ENCODE measurements at places on chromosomes 4 and X. TPM values are rescaled to one million over a fixed set of nuclear protein-coding genes. Genes with fewer than 3 reads are reported as not detected.

Gene ODAPH
- not detected for total RNA-seq

Gene AMOT
- total RNA-seq: 17.6 TPM

Gene IL2RG
- total RNA-seq: 1.7 TPM

Gene SLC25A6
- total RNA-seq: 329 TPM

Gene HPSE
- 0.66 TPM for total RNA-seq

DNA sequence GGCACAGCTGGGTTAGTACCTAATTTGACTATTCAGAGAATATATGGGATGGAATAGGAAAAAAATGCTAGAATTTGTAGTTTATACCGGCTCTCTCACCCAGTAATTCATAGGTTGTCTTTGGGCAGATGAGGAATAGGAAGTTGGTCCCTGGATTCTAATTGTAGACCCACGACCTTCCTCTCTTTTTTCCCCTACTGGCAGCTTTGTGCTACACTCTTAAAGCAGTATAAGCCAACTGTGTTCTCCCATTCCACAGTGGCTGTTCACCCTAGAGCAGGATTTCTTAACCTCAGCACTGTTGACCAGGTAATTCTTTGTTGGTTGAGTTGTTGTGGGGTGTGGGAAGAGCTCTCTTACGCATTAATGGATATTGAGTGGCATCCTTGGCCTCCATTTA, 92.9 kb downstream of the FNIP2 start:
- no peak overlapping the region for H3K4me3 ChIP-seq
- no peaks in the 10 kb centered on the region for H3K27me3 ChIP-seq
- H3K27ac ChIP-seq: no peak overlapping the region
- H3K4me1 ChIP-seq: peaks cover 5% of the 10 kb centered on the region

GRCh38 chr4:104866809-104867208, 279.9 kb upstream of the TET2 start:
- H3K4me1 ChIP-seq: no peaks in the 10 kb centered on the region
- no peaks in the 10 kb centered on the region for H3K36me3 ChIP-seq
- no peak overlapping the region for H3K27ac ChIP-seq
- no peaks in the 10 kb centered on the region for H3K27me3 ChIP-seq
- no peak for DNase-seq

- H3K4me3 ChIP-seq: no peak overlapping the region
- H3K27ac ChIP-seq: no peak overlapping the region
- H3K27me3 ChIP-seq: no peaks in the 10 kb centered on the region
- DNase-seq: no peak
- H3K4me1 ChIP-seq: no peaks in the 10 kb centered on the region
- no peaks in the 10 kb centered on the region for H3K36me3 ChIP-seq
Measured at GRCh38 chr4:136078976-136079375, 1453.3 kb downstream of the PCDH18 start.

DNA sequence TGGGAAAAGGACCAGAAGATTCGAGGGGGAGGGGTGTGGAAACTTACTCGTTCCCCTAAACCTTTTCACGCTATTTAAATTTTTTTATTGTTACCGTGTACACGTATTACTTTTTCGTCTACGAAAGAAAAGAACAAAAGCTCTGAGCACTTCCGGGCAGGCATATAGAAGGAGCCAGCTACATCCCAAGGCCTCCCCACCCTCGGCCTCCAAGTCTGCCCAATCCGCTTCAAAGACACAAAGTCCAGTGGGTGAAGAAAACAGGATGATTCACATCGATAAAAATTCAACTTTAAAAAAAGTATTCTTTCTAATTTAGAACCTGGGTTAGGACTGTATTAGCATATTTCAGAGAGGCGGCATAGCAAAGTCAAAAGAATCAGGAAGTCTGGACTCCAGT, 23.1 kb downstream of the SEL1L3 start:
- no peaks in the 10 kb centered on the region for H3K27me3 ChIP-seq
- no peak overlapping the region for H3K27ac ChIP-seq
- no peak for DNase-seq
- H3K4me1 ChIP-seq: no peaks in the 10 kb centered on the region

- DNase-seq: no peak
- no peaks in the 10 kb centered on the region for H3K4me1 ChIP-seq
- no peaks in the 10 kb centered on the region for H3K27me3 ChIP-seq
- H3K27ac ChIP-seq: no peak overlapping the region
- H3K4me3 ChIP-seq: no peak overlapping the region
- no peaks in the 10 kb centered on the region for H3K36me3 ChIP-seq
Measured at GRCh38 chrX:108399418-108400165, 38.6 kb downstream of the COL4A6 start.

Measured in sigmoid colon (tissue), 7 donors.